SW 1271 (cell line): ENCODE measurements at places on chromosomes 6 and 20.

- no peak for DNase-seq
Observed at GRCh38 chr20:53757472-53757913, 163.9 kb upstream of the ZNF217 start.

DNA sequence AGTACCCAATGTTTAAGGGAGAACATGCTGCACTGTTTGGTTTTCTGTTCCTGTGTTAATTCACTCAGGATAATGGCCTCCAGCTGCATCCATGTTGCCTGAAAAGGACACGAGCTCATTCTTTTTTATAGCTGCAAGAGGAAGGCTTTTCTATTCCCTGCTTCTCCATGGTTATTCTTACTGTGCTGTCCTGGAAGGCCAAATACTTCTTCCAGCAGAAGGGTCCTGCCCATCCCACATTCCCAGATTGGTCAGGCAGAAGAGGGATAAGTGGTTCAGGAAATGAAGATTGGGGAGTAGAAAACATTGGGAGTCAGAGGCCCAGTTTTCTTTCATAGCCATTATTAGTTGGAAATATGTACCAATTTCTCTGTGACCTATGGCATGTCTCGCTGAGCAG, 122.4 kb downstream of the TCP11 start:
- no peak for DNase-seq

DNA sequence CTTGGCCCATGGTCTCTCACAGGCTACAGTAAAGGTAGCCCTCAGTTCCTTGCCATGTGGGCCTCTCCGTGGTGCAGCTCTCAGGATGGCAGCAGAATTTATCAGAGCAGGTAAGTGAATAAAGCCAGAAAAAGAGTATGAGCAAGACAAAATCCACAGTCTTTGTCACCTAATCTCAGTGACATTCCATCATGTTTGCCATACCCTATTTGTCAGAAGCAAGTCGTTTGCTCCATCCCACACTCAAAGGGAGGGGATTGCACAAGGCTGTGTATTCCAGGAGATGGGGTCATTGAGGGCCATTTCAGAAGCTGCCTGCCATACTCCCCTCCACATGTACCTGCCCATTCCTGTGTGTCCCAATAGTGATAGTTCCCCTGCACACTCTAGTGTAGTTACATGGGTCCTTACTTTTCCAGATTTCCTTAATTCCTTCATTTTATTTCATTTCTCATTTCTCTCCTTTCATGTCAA, 24.2 kb downstream of the ISM1 start:
- DNase-seq: no peak

- DNase-seq: no peak
Observed at GRCh38 chr20:54398814-54399213, 76.6 kb upstream of the DOK5 start.

- no peak for DNase-seq
Observed at GRCh38 chr20:32655903-32656512, 17.7 kb downstream of the C20orf203 start.

DNA sequence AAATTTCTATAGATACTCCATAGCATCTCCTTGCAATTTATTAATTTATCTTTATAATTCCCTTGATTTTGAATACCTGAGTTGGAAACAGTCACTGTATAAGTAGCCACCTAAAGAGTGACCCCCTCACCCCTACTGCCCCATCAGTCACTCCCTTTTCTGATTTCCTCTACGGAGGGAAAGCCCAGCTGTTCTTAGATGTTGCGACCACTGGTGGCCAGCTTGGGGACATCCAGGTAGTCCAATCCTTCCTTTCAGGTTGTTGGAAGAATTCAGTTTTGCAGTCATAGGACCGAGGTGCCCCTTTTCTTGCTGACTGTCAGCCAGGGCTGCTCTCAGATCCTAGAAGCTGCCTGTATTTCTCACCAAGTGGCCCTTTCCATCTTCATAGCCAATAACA, 87.8 kb downstream of the BMP6 start:
- DNase-seq: no peak

DNA sequence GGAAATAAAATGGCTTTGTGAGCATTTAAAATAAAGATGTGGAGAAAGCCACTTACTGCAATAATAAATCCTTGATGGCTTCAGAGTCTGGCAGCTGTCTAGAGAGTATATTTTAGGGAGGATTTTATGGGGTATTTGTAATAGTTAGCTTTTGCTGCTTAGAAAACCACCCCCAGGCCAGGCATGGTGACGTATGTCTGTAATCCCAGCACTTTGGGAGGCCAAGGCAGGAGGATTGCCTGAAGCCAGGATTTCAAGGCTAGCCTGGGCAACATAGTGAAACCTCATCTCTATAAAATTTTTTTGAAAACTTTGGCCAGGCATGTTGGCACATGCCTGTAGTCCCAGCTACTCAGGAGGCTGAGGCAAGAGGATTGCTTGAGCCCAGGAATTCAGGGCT, 63.8 kb downstream of the ISM1 start:
- DNase-seq: no peak
